8988T (cell line): ENCODE measurements at places on chromosomes 3 and 15.

DNA sequence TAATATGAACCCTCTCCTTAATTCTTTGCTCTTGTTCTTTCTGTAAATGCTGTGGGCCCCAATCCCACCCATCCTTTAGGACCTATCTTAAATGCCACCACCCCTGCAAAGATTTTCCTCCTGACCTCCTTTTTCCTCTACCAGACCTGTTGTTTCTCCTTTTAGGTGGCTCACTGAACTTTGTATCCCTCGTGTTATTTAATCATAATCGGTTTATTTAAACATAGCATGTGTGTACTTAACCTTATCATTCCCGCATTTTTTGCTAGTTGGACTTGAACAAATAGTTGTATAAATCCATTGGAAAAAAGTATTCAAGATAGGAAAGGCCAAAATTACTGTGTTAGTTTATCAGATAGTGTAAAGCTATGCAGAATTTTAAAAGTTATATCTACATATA, 988 bp upstream of the NFKBIZ start:
- no peak for DNase-seq

- DNase-seq = no peak
Observed at GRCh38 chr3:55247666-55248065, 239.4 kb downstream of the WNT5A start.

DNA sequence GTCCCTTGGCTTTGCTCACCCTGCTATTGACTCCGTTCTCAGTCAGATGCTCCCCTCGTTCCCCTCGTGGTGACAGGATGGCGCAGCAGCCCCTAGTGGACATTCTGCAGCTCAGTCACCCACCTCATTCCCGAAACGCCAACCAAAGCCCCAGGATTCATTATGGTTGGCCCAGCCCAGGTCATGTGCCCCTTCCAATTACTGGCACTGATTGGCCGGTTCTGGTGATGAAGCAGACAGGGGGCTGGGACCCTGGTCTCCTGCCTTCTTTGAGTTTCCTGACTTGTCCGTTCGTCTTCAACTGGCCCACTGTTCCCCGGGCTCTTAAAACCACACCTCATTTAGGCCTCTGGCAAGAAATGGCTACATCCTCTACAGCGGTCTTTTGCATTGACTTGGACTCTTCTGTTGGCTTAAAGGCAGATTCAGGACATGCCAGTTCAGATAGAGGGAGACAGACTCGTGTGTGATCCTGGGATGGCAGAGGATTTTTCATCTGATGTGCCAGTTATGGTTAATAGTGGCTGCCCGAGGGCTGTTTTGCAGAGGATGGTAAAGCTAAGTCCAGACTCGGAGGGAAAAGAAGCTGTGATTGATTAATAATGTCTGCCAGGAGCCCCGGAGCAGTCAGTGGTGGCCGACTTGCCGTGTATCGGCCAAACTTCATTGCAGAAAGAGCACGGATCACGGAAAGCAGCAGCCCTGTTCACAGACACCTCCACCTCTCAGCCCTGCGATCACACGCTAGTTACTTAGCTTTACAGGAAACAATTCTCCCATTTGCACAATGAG, 37.8 kb downstream of the LSM3 start:
- no peak for DNase-seq

GRCh38 chr15:31615643-31616415, 289.2 kb downstream of the KLF13 start:
- no peak for DNase-seq

DNA sequence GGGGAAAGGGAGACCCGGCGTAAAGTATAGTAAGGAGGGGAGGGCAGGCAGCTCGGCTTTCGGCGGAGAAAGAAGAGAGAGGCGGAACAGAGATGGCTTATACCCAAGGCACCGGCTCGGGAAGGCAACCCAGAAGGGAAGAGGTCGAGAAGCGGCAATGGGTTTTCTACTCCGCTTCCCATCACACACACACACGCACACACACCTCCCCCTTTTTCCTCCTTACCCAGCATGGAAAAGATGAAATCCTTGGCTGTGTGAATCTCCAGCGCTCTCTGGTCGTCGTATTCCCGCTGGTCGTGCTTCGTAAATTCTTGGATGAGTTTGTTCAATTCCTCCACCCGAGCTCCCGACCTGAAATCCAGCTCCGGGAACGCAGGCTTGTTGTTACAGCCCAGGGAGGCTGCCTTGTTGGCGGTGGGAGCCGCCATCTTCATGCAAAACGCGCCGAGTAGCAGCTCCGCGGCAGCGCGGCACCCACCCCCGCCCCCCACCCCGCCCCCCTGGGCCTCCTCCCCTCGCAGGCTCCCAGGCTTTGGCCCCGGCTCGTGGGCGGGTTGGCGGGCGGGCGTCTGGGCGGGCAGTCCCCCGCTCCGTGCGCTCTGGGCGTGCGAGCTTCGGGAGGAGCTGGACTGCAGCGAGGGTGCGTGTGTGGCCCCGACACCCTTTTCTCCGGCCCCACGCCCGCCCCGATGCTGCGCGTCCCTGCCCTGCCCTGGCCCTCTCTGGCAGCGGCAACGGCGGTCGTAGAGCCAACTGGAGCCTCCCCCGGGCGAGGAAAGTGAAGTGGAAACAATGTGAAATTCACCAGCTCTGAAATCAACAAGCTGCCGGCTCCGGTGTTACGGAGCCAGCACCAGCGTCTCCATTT, at the start of gene MB21D2:
Gene MB21D2, minus strand, starts transcription at position 453 of the 871 bp plus-strand sequence. Its CDS starts 16 bp downstream, at position 437.
- peak; percentile 74 for DNase-seq

DNA sequence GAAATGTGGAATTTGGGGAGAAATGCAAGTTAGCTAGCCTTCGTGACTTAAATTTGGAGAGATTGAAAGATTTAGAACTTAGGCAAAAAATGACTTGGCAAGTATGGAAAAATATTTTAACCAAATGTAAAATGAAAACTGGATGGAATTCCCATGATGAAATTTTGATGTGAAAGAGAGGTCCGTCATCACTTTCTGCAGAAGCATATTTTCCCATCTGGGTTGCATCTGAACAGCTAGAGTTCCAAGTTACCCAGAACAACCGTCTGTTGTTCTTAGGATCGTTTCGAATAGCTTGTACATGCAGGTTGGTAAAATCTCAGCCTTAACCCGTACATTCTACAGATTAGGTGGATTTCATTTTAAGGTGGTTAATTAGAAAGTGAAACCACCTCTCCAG, 136.3 kb downstream of the GHSR start:
- DNase-seq = no peak

GRCh38 chr3:119490153-119490552, 8.2 kb upstream of the TIMMDC1 start:
- DNase-seq = no peak

- DNase-seq = peak; percentile 62
Observed at GRCh38 chr15:89776274-89777072, at the start of gene MESP2. Gene MESP2, plus strand, starts transcription at chr15:89776332. Its CDS starts 26 bp downstream, at chr15:89776358.

DNA sequence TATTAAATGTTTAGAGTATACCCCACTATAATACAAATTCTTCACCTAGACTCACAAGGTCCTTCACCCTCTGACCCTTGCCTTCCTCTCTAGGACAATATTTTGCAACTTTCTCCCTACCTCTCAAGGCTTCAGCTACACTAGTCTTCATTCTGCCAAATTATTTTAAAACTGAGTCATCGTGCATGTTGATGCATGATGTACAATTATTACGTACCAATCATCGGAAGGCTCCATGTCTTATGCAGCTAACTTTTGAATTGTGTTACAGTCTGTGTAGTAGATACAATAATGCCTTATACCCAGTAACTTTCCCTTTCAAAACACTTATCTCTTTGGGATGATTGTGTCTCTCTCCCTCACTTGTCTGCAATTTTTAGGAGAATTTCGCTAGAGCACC, 98.5 kb upstream of the ROBO2 start:
- DNase-seq = no peak

- DNase-seq = no peak
Observed at GRCh38 chr15:73784291-73784690, 31.1 kb upstream of the INSYN1 start.

- DNase-seq = no peak
Observed at GRCh38 chr15:84832448-84833040, 15.4 kb downstream of the ALPK3 start.

DNA sequence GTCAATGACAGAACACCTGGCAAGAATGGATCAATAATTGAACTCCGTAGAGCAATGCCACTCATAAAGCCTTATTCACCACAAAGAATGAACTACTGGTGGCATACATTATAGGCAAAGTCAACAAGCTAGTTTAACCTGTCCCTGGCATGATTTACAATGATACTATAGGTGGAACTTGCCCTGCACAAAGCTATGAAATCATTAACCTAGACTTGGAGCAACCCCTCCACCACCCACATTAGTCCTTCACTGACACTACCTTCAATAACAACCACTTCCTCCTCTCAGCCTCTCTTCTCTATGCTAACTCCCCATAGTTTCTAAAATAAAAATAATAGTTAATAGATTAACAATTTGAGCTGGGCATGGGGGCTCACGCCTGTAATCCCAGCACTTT, 54.4 kb downstream of the ACAP2 start:
- no peak for DNase-seq

DNA sequence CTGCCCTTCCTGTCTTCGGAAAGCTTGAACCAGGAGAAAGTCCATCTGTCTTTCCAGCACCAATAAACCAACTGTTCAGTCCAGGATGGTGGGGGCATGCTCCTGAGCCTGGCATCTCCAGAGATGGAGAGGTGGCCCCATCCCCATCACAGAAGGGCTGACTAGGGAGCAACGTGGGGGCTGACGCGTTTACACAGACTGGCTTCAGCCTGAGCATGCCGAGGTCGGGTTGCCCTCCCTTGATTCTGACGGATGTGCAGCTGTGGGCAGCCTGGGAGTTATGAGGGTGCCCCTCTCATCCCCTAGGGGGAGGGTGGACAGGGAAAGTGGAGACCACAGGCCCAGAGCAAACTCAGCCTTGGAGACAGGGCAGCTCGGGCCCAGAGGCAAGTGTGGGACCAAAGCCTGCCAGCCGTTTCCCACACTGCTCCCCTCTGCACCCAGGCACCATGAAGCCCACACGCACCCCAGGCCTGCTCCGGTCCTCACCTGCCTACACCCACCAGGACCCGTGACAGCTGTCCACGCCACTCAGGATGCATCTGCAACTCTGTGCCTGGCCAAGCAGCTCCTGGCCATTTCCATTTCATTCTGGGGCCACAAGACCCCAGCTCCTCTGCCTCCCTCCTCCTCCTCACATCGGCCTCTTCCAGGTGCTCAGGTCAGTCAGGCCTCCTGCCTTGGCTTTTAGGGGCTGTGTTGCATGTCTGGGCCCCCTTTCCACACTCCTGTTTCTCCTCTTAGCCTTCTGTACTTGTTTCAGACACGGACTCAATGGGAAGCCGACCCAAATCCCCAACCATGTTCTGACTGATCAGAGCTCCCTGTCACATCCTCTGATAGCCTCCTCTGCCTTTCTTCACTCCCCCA, 48.2 kb upstream of the SLC41A3 start:
- DNase-seq = no peak

DNA sequence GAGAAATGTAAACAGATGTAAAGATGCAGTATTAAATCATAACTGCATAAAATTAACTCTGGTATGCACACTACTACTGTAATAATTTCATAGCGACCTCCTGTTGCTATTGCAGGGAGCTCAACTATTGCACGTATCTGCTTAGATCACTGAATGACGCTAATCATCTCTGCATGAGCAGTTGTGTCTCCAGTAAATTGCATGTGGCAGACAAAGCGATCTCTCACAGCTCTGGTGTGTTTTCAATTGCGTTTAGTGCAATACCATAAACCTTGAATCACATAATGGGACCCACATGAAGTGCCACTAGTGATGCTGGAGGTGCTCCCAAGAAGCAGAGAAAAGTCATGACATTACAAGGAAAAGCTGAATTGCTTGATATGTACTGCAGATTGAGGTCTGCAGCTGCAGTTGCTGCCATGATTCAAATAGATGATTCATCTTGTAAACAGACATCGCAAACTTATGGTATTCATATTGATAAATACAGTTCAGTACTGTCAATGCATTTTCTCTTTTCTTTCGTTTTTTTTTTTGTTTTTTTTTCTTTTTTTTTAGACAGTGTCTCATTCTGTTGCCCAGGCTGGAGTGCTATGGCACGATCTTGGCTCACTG, 30.2 kb upstream of the LCTL start:
- no peak for DNase-seq

GRCh38 chr15:91258415-91258759, 158.3 kb downstream of the SV2B start:
- DNase-seq = no peak

DNA sequence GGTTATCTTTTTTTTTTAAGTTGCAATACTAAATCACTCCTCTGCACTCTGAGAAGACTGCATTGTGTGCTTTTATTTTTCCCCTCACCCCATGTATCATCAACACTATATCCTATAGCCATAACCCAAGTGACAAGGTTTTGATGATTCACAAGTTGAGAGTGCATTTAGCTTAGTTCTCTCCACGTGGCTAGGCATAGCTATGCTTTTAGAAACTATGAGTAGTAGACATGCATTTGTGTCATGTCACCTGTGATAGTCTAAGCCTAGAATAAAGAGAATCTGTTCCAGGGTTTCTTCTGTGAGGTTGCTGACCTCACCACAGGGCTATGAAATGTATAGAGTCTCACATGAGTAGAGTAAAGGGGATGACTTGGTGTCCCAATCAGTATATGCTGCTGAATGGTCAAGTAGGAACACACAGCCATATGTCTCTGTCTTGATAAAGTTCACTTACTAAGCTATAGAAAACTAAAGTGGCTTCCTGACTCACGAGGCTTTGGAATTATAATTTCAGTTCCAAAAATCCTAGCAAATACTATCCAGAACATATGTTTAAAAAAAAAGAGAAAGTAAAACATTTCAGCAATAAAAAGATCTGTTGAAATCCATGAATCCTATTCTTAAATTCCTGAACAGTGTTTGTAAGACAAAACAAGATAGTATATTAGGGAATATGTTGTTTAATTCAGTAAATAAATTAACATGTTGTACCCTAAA, 206.3 kb downstream of the LSAMP start:
- no peak for DNase-seq

DNA sequence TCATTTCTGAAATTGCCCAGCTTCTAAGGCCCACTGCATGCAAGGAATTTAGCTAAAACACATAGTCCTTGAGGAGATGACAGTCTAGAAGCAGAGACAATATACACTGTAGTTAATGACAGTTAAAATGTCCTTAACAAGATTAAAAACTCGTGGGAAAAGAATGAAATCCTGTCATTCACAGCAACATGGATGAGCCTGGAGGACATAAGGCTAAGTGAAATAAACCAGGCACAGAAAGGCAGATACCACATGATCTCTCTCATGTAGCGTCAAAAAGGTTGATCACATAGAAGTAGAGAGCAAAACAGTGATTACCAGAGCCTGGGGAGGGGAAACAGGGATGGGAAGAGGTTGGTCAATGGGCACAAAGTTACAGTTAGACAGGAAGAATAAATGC, 36.3 kb upstream of the GOLGA8J start:
- DNase-seq = no peak
